Thoracic aorta (tissue), 2 donors: ENCODE measurements at places on chromosomes 16 and 17.

DNA sequence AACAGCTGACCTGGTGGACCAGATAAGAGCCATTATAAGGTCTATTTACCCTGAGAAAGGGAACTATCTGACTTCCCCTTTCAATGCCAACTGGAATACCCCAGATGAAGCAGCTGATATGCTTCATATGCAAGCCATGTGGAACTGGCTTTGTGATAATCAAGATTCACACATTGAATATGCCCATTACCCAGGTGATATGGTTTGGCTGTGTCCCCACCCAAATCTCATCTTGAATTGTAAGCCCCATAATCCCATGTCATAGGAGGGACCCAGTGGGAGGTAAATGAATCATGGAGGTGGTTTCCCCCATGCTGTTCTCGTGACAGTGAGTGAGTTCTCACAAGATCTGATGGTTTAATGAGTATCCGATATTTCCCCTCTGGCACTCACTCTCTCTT is 42.1 kb downstream of the IKZF3 start:
- no peak overlapping the region for H3K27ac ChIP-seq
- no peaks in the 10 kb centered on the region for H3K27me3 ChIP-seq
- DNase-seq = no peak
- no peak overlapping the region for H3K4me3 ChIP-seq

- DNase-seq = no peak
- peak overlapping the region; percentile 29 for H3K4me3 ChIP-seq
- H3K27me3 ChIP-seq = no peaks in the 10 kb centered on the region
- no peaks in the 10 kb centered on the region for H3K36me3 ChIP-seq
- peak overlapping the region; percentile 37 for H3K27ac ChIP-seq
- H3K4me1 ChIP-seq = peaks cover 78% of the 10 kb centered on the region
These were observed 4.8 kb downstream of the IL4R start for GRCh38 chr16:27318392-27319256.

DNA sequence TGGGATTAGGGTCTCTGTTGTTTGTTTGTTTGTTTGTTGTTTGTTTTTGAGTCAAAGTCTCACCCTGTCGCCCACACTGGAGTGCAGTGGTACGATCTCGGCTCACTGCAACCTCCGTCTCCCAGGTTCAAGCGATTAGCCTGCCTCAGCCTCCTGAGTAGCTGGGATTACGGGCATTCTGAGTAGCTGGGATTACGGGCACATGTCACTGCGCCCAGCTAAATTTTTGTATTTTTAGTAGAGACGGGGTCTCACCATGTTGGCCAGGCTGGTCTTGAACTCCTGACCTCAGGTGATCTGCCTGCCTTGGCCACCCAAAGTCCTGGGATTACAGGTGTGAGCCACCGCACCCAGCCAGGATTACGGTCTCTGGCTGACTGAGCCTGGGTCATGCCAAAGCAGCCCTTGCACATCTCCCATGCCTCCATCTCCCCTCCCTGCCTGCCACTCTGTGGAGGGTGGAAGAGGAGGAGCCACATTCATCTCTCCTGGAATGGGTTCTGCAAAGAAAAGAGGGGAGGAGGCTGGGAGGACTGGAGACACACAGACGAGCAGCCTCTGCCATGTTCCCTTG is 59.2 kb downstream of the BEAN1 start:
- no peak overlapping the region for H3K4me3 ChIP-seq
- peaks cover 33% of the 10 kb centered on the region for H3K4me1 ChIP-seq
- no peak for DNase-seq
- peak overlapping the region; percentile 81 for H3K27ac ChIP-seq
- H3K27me3 ChIP-seq = no peaks in the 10 kb centered on the region

- no peak for DNase-seq
- no peaks in the 10 kb centered on the region for H3K27me3 ChIP-seq
- no peak overlapping the region for H3K27ac ChIP-seq
- H3K4me1 ChIP-seq = no peaks in the 10 kb centered on the region
- no peaks in the 10 kb centered on the region for H3K36me3 ChIP-seq
These were observed 6.9 kb downstream of the KCNJ16 start for GRCh38 chr17:70081885-70082284.

DNA sequence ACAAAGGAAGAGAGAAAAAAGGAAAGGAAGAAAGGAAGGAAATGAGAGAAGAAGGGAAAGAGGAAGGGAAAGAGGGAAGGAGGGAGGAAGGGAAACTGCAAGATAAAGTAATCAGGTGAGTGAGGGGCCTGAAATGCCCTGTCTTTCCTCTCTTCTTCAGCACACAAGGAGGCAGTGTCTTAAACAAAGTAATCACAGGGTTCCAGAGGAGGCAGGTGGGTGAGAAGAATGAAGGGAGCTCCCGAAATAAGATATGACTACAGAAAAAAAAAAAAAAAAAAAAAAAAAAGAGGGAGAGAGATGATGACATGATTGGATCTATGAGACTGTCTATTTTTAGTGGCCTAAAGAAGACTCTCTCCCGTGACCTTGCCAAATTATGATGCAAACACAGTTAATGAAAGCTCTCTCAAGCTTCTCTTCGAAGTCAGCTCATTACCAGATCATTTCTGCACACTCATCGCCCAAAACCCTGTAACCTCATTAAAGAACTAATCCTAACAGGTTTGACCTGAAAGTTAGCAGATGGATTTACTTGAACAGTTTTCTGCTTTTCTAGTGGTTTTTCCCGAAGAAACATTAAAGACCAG is 53.6 kb downstream of the CDH11 start:
- H3K27ac ChIP-seq = no peak overlapping the region
- DNase-seq = no peak
- H3K4me3 ChIP-seq = no peak overlapping the region
- H3K36me3 ChIP-seq = no peaks in the 10 kb centered on the region
- peaks cover 14% of the 10 kb centered on the region for H3K4me1 ChIP-seq

GRCh38 chr17:42502091-42502490 is 34.0 kb upstream of the NAGLU start:
- H3K27me3 ChIP-seq = no peaks in the 10 kb centered on the region
- H3K27ac ChIP-seq = no peak overlapping the region
- no peak for DNase-seq
- H3K4me1 ChIP-seq = no peaks in the 10 kb centered on the region
- H3K4me3 ChIP-seq = no peak overlapping the region
- H3K36me3 ChIP-seq = peaks cover 43% of the 10 kb centered on the region

DNA sequence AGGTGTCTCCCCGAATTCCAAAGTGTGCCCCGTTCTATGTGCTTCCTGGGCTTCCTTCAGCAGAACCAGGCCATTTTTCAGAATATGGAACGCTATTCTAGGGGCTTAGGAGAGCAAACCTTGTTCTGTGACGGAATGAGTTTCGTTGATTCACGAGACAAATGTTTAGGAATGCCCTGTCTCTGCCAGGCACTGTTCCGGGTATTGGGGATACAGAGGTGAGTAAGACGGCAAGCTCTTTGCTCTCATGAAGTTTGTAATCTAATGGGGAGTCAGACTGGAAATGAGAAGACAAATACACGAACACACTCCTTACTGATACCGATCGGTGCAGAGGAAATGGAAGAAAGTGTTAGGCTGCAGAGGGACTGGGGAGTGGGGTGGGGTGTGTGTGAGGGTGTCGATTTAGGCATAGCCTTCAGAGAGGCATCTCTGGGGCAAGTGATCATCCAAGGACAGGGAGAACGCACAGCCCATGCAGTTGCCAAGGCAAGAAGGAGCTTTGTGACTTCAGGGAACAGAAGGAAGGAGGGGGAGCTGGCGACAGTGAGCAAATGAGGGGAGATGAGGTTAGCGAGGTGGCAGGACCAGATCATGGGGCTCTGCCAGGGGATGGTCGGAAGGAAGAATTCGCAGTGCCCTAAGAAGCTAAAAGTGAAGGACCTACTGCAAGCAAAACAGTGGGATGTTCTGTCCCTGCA is 189.6 kb downstream of the MSI2 start:
- DNase-seq = no peak
- H3K27me3 ChIP-seq = no peaks in the 10 kb centered on the region
- no peaks in the 10 kb centered on the region for H3K36me3 ChIP-seq
- no peak overlapping the region for H3K27ac ChIP-seq
